ENCODE measurements at places on chromosomes 2 and 18.
A peak's percentile ranks its signal among the peaks of the same experiment; 100 is the strongest.

DNA sequence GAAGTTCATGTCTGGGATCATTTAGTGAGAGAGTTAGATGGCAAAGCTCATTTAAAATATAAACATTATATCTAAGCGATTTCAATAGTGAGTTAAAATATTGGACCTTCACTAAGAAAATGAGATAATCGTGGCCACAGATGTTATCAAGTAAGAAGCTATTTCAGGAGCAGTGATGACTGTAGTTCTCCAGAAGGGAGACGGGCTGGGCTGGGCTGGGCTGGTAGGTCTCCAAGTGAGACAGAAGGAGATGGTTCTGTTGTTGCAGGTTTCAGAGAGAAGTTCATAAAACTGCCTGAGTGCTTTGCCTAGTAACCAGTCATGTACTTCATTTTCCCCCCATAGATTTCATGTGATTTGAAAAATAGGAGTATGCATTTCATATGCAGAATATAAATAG lies 130.1 kb upstream of the DAPL1 start:
- DNase-seq: peak; percentile 49

DNA sequence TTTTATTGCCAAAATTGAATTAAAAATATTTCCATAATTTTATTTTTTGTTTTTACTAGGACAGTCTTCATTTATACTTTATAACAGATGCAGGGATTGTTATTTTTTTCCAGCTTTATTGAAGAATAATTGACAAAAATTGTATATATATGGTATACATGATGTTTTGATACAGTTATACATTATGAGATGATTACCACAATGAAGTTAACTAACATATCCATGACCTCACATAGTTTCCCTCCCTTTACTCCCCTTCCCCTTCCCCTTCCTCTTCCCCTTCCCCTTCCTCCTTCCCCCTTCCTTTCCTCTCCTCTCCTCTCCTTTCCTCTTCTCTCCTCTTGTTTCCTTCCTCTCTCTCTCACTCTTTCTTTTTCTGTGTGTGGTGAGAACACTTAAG lies 700.1 kb downstream of the CNTNAP5 start:
- no peak for DNase-seq

DNA sequence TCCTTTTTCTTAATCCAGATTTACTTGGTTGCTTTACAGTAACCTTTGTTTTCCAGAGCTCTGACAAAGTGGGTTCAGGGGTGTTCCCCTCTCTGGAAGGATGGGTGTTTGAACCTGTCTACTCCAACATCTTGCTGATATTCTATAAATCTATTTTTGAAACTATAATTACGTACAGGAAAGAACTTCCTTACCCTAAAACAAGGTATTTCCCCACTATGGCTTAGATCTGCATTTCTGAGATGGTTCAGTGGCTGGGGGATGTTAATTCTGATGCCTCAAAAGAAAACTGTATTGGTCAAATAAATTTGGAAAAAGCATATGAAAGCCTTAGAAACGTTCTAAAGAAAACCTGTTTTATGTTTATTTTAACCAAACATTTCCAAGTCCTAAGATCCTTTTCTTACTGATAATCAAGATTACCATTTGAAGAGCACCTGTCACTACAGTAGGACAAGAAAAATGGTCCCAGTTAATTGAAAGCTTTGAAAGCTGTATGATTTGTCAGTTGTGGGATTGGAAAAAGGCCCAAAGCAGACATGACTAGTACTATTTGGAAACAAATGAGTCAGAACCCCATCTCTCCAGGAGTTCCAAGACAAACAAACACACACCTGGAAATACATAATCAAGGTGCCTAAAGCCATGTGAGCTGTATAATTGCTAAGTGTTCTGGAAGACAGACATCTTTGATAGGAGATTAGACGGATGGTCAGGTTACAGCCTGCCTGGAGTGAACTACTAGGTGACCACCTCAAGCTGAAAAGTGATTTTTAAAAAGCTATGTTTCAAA lies 57.5 kb downstream of the KDM3A start:
- peak; percentile 40 for DNase-seq

- peak; percentile 61 for DNase-seq
Measured at GRCh38 chr2:133561045-133561852, 7.0 kb downstream of the NCKAP5 start.

DNA sequence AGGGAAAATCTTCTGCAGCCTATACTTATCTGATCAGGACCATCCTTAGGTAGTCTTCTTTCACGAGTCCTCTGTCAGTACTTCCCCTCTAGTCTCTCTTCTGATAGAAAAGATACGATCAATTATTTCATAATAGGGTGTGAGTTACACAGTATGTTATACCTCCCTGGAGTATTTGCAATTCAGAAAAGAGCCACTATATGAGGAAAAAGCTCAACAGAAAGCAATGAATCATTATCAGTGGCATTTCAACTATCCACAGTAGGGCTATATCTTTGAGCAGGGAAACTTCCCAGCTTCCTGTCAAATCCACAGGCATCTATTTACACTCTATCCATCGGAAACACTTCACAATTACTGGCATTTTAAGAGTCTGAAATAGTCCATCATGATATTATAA lies 105.3 kb upstream of the ACVR2A start:
- DNase-seq: peak; percentile 4

DNA sequence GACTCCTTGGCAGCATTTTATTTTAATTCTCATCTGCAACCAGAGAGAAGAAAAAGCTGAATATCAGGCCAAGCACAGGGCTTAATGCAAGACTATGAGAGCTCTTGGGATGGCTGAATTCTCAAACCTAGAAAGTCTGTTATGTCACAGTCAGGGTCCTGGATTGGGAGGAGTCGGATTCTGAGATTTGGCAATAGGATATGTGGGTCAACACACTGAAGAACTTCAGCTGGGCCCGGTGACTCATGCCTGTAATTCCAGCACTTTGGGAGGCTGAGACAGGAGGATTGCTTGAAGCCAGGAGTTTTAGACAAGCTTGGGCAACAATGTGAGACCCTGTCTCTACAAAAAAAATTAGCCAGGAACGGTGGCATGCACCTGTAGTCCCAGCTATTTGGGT lies 102.4 kb downstream of the COL3A1 start:
- peak; percentile 66 for DNase-seq

- peak; percentile 46 for DNase-seq
Measured at GRCh38 chr2:29014811-29015421, 33.8 kb downstream of the TOGARAM2 start.

- DNase-seq: no peak
Measured at GRCh38 chr2:26532301-26533250, 54.7 kb upstream of the OTOF start.

DNA sequence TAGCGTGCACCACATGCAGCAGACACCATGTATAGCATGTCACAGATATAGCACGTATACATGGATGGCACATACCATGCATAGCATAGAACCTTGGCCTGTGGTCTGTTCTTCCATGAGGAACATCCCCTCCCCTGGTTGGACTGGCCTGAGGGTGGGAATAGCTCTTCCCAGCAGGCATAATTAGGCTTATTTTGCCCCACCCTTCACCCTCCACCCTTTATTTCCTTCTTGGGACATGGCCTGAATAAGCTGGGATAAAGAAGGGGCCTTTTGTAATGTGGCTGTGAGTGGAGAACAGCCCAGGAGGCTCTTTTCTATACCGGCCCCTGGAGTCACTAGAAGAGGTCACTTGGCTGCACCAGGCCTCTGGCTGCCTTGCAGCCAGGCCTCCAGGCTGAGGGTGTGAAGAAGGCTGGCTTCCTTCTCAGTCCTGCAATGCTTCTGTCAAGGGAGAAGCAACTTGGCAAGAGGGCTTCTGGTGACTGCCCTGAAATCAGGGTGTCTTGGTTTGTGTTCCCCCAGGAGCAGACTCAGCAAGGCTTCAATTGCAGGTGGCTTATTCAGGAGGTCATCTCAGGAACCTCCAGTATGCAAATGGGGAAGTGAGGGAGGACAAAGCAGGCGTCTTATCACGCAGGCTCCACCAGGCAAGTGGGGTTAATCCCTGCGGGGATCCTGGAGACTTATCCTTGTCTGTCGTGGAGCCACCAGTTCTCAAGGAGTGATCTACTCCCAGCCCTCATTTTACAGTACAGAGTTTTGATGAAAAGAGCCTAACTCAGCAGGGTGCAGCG lies 68.2 kb downstream of the HS6ST1 start:
- no peak for DNase-seq

DNA sequence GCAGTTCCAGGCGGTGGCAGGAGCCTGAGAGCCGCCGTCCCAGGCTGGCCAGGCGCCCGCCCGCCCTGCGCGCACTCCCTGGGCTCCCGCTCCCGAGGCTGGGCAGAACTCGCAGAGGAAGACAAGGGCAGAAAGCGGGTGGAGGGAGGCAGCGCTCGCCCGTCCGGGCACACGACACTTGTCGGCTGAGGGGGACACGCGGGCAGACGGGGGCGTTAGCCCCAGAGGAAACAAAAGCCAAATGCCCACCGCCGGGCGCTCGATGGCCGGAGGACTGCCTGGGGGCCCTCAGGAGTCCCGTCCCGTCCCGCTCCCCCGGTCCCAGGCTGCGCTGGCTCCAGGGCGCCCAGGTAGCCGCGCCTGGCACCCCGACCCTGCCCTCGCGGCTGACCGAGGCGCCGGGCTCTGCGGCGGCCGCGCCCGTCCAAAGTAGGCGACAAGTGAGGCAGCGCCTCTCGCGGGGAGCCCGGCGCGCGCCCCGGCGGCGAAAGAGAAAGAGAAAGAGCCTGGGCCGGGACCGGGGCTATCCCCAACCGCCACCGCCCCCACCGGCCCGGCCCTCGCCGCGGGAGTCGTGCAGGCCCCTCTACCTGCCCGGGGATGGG lies 491 bp downstream of the L3MBTL4 start:
- DNase-seq: no peak

DNA sequence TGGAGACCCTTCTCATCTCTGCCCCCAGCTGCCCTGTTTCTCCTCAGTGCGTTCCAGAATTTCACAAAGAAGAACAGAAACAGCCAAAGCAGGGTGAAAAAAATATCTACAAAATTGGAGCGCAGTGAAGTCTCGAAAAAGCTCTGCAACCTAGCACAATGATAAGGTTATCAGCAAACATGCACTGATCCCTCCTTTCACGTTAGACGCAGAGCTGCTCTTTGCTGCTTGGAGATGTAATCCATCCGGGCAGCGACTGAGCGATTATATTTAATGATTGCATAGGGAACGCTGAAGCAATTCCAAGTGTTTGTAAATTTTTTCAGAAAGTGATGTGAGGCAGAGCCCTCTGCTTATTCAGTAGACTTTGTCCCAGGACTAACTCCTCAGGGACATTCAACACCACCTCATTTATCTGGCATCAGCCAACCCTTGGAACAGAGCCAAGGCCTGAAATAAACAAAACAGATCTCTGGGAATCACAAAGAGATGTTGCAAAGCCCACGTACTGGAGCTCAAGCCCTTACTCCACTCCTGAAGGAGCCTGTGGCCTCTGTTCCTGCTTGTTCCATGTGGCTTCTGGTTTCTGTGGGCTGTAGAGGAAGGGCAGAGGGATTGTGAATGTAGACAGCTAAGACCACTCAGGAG lies 172.6 kb upstream of the BCL2L11 start:
- DNase-seq: peak; percentile 38

DNA sequence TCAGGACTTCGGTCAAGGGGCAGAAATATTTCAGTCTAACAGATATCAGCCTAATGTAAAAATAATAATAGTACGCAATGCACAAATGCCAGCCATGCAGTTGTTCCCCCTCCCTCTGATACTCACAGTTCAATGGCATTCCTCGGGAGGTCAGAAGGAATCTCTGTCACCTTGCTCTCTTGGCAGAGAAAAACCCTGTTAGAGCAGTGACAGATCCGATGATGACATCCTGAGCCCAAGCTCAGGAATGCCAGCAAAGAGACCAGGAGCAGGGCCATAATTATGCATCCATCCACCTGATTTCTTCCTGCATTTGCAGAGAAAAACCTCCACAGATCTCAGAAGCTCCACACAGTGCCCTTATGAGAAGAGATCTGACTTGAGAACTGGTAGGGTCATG lies at the start of gene FSHR:
FSHR (minus strand) TSS at position 376 of the 400 bp plus-strand sequence; CDS start at position 278, 98 bp downstream.
- DNase-seq: no peak

- peak; percentile 22 for DNase-seq
Measured at GRCh38 chr2:110865188-110865587, 132.8 kb downstream of the ACOXL start.

GRCh38 chr2:218291318-218292047 lies 820 bp downstream of the TMBIM1 start:
- DNase-seq: peak; percentile 43

DNA sequence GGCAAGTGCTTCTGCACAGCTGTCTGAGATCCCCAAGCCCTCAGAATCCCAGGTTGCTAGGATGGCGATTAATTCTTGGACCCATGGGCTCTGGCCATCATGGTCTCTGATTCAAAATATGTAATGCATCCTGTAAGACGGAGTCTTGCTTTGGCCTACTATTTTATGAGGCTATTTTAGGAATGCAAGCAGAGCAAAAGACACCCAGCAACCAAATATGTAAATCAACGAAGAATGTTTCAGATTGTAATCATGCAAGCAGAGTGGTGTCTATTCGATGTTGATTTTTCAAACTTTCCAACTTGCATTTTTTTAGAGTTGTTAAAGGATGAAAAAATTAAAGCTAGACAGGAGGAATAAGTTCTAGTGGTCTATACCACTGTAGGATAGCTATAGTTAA lies 154.8 kb downstream of the COL6A3 start:
- no peak for DNase-seq

GRCh38 chr18:35163721-35164120 lies 77.1 kb upstream of the ZNF397 start:
- DNase-seq: no peak

- no peak for DNase-seq
Measured at GRCh38 chr18:51053814-51054213, 23.8 kb downstream of the SMAD4 start.

DNA sequence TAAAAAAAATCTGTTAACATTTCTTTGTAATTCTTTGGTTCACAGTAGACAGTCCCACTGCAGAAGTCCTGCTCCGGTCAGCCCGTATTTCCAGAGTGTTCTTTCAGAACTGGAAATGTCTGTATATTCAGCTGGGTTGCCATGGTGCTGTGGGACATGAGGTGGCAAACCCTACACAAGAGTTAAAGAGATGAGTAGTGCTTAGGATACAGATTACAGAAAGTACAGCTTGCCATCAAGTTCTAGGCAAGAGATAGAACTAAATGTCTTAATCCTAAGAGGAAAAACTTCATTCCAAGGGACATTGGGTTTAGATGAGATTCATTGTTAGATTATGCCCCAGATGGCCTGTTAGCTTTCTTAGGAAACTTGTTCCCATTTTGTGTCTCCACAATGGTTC lies 60.1 kb downstream of the FMNL2 start:
- peak; percentile 73 for DNase-seq

DNA sequence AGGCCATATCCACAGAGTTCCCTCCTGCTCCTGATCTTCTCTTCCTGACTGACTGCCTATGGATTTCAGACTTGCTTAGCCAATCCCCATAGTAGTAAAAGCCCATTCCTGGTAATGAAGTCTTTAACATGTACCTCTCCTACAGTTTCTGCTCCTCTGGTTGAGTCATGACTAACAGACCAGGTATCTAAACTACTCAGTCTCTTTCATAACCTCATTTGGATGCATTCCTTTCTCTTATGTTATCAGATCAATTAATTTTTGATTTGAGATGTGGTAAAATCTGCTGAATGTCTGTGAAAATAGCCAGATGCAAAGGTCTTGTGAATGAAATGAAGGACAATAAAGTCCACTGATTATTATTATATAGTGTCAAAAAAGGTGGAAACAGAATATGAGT lies 198.0 kb downstream of the NBAS start:
- DNase-seq: peak; percentile 15
